ENCODE measurements at places on chromosomes 7 and 10. TPM values are rescaled to one million over a fixed set of nuclear protein-coding genes. Genes with fewer than 3 reads are reported as not detected.
A peak's percentile ranks its signal among the peaks of the same experiment; 100 is the strongest.

- no peak for DNase-seq
Measured at GRCh38 chr10:125520968-125521367, 162.0 kb downstream of the TEX36 start.

DNA sequence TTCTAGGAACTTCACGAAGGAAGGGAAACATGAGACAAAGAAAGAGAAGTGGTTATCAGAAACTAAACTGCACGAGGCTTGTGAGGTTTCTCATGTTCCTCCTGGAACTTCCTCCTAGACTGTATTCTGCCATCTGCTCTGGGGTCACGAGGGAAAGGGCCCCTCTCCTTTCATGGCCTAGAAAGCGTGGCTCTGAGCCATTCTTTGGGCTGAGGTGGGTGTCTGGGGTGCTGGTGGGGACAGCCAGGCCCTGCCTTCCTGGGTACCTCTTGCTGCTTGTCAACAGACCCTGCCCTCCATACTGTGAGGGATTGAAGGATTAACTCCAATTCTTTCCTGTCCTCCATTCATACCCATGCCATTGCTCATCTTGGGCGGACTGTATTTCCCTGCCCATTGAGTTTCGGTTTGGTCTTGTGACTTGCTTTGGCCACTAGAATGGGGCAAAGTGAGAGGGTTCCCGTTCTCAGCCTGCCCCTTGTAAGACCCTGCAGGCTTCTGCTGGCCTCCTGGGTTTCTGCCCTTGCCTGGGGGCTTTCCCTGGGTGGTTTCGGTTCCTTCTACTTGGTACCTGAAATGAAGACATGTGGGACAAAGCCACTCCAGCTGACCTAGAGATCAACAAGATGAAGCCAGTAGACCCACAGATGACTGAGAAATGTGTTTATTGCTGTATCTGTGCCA is 14.9 kb upstream of the GIMAP8 start:
- DNase-seq, result no peak

GRCh38 chr7:150962553-150963399 is 15.3 kb downstream of the KCNH2 start:
- DNase-seq, result no peak

DNA sequence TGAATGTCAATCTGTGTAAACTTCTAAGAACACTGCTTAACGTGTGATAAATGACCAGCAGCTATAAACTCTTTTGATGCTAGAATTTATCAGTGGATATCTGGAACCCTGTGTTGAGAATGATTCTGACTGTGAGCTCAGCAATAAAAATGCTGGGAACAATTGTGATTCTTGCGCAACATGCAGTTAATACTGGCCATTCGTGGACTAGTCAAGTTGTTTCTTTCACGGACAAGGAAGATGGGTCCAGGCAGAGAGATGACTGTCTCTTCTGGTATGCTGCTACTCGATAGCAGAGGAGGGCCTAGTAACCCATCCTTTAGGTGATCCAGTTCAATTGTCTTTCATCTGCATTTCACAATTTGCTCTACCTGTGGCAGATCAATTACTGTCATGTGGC is 394.8 kb upstream of the IGFBP3 start:
- DNase-seq, result no peak

GRCh38 chr10:109934958-109935793 is 11.9 kb upstream of the XPNPEP1 start:
- no peak for DNase-seq

DNA sequence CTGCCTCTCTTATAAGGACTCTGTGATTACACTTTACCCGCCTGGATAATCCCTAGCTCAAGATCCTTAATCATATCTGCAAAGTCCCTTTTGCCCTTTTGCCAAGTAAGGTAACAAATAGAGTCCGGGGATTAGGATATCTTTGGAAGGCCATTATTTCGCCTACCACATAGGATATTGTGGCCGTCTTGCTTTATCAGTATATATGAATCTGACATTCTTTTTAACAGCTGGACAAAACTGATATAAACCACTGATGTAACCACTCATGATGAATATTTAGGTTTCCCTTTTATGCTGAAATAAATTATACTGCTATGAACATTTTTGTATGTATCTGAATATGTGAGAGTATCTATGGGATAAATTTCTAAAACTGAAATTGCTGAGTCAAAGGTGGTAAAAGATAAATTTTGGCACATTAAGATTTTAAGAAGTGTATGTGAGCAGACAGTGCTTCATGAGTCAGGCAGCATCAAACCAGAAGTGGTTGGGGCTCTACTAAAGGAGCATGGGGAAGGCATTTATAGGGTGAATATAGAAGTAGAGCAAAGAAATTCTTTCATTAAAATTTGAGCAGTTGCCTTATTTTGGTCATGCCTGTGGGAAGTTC is 44.7 kb downstream of the AVL9 start:
- no peak for DNase-seq

DNA sequence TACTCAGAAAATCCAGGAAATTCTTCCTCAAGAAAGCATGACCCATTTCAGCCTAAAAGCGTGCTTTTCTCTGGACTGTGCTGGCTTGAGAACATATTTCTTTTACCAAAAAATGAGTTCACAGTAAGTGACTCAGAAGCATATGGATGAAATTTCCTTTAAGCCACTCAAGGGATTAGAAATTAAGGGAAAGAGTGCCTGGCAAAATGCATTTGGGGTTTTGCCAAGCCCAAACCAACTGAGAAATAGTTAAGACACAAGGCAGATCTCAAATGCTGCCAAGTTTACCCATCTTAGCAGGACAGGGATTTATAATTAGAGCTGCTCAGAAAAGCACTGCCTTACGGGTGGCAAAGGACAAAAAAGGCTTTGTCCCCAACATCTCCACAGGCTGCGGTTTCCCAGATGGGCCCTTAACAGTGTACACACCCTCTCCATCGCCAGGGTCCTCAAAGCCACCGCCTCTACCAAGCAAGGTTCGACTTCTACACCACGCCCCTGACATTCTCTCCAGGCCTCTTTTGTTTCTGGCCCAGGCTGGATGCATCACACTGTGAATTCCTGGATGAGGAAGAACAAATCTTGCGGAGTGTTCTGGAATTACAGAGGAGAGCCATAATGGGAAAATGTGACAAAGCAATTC is 30.1 kb upstream of the CDHR3 start:
- DNase-seq, result no peak

GRCh38 chr10:48594803-48595538 is 9.9 kb downstream of the ARHGAP22 start:
- DNase-seq, result no peak

- DNase-seq, result no peak
Measured at GRCh38 chr7:4959893-4960292, 906 bp upstream of the MMD2 start.

- DNase-seq, result no peak
Measured at GRCh38 chr7:136143271-136143670, 166.1 kb upstream of the MTPN start.

DNA sequence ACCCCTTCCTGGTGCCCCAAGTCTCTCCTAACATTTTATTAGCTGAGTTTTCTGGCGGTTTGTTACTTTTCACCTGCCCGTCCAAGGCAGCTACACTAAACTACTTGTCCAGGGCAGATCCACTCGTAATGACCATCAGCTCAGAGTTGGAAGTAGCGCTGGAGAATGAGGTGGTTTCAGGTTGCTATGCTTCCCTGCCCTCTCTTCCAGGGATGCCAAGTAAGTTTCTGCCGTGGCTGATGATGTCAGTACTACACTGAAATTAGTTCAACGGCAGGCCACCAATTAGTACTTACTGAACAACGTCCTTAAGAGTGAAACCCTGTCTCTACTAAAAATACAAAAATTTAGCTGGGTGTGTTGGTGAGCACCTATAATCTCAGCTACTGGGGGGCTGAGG is 55.2 kb downstream of the DIP2C start:
- no peak for DNase-seq

GRCh38 chr10:49226594-49226993 is 38.4 kb upstream of the TMEM273 start:
- no peak for DNase-seq

GRCh38 chr7:68269405-68269804 is 1272.8 kb downstream of the TYW1 start:
- DNase-seq, result no peak

DNA sequence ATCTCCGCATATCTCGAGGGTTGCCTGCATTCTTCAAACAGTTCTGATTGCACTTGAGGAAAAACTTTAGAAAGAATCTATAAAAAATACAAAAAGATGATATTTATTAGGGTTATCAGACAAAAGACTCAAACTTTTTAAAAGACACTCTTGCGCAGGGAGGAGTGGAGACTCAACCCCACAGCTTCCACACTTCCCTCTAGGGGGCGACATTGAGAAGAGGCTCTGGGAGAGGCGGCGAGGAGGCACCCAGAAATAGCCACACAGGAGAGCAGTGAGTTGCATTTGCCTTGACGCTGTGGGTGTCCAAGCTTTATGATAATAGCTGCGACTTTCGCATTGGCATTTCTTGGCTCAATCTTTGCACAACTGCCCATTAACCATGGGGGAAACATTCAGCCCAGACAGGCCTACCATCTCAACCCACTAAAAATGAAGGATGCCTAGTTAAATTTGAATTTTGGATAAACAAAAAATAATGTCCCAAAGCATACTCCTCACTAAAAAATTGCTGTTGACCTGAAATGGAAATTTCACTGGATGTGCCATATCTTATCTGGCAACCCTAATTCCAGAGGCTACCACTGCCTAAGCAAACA is 86.2 kb downstream of the EBF3 start:
- no peak for DNase-seq

- DNase-seq, result peak; percentile 12
Measured at GRCh38 chr10:43221419-43222209, 45.3 kb downstream of the RASGEF1A start.

DNA sequence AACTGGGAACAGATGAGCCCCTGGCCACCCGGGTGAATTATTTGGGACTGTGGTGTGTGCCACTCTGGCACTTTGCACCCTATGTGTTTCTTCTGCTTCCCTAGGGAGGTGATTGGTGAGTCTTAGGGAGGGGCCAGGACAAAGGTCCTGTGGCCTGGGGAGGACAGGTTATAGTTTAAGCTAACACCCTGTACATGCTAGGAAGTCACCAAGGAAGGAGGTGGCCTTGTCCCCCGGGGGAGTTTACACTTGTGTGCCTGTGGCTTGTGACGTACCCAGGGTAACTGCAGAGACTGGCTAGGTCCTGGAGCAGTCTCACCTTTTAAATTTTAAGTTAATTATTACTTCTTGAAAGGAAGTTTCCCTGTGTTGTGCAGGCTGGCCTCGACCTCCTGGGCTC is 196.2 kb downstream of the BAMBI start:
- peak; percentile 72 for DNase-seq

DNA sequence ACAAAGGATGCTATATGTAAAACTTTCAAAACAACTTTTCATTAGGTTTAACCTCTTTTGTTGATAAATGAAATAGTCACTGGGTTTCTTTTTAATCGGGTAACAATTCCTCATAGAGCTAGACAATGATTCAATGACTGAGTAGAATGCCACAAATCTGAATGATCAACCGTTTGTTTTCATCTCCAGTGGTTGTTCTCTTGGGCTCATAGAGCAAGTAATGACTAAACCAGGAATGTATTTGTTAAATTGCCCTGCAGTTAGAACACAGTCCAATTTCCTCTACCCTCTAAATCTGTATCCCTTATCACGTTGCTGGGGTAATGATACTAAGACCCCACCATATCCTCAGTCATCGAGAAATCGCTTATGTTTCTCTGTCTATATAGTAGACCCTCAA is 40.0 kb downstream of the CNNM1 start:
- no peak for DNase-seq

GRCh38 chr7:54932818-54933543 is 85.8 kb upstream of the EGFR start:
- DNase-seq, result peak; percentile 69

DNA sequence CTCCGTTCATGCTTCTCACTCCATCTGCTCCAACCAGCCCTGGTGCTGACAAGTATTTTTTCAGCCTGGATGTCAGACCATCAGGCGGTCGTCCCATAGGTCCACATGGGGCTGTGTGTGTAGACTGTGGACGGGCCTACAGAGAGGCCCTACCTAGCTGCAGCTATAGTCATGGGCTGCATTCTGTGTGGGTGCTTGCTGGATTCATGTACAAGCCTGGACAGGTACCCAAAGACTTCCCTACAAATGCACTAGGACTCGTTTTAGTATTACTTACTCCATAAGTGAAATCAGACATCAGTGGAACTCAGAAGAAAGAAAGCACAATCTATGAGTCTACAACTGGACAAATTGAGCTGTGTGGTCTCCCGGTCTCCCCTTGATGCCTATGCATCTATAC is 146.8 kb downstream of the PKD1L1 start:
- DNase-seq, result no peak

DNA sequence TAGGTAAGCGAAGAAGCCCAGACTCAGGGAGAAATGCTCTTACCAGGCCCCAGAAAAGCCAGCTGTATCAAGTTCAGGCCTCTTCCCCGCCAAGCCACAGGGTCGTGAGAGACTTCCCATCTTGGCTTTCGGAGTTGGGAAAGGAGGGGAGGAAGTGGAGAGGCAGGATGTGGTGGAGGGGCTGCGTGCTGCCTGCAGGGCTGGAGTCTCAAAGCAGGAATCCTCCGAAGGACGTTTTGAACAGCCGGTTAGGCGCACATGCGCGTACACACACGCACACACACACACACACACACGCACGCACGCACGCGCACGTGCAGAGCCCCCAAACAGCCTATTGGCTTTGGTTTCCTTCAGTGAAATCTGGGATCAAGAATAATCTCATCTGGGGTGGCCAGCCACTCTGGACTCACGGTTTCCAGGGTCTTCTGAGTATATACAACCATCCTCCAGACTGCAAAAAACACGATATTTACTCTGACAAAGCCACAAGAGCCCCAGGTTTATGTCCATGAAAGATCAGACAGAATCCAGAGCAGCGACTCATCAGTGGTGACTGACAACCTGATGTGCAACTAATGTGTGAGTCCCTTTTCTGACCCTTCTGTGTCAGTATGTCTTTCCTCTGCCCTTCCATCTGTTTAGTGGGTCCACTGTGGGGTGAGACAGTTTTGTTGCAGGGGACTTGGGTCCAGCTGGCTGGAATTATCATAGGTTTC is 115.0 kb upstream of the ZNF438 start:
- DNase-seq, result no peak

DNA sequence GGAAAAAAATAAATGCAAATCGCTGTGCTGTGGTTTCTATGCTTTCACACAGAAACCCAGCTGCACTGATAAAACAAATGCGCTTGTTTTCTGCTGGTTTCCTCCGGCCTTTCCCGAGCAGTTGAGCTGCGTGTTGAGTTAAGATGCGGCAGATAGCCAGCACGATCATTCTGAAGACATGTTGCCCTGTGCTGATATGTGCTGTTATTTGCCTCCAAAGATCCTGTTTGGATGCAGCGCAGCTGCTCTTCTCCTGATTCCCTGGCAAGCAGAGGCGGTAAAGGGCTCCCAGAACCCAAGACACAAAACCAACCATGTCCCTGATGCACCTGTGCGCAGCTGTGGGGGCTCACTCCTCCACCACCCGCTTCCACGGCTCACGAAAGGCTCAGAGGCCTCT is 225.4 kb downstream of the PAXIP1 start:
- no peak for DNase-seq

GRCh38 chr7:84811362-84811761 is 375.5 kb downstream of the SEMA3D start:
- DNase-seq, result no peak

Gene PDE1C
- 0.03 TPM for total RNA-seq

Gene EBLN1
- not detected for total RNA-seq

Gene INSYN2A
- total RNA-seq, result not detected

Gene CLRN3
- total RNA-seq, result 25.1 TPM

Gene FAM241B
- total RNA-seq, result 1.2 TPM

Gene SRGN
- total RNA-seq, result 29.1 TPM

Gene EPO
- 6.4 TPM for total RNA-seq

Gene CTAGE8
- 1.4 TPM for total RNA-seq

Gene PLXDC2
- total RNA-seq, result 5.0 TPM

Gene CALY
- total RNA-seq, result 0.45 TPM

Gene HOXA10
- total RNA-seq, result 0.10 TPM

Gene SPDYE18
- total RNA-seq, result 0.60 TPM

Gene ADRA2A
- 0.53 TPM for total RNA-seq

Gene OR6B1
- total RNA-seq, result not detected
